ENCODE measurements at places on chromosomes 7 and 10.

DNA sequence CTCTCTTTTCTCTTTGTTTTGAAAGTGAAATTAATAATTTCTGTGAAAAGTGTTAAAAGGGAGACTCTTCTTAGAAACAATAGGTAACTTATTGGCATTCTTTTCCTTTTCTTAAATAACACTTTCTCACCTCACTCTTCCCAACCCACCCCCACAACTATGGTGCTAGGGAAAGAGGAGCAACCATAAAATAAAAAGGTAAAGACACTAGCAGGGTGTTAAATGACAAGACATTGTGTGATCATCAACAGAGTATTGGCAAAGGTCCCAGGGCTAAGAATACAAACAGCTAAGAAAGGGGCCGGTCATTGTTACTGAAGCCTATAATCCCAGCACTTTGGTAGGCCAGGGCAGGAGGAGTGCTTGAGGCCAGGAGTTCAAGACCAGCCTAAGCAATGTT, 183.7 kb downstream of the NEBL start:
- DNase-seq: no peak

DNA sequence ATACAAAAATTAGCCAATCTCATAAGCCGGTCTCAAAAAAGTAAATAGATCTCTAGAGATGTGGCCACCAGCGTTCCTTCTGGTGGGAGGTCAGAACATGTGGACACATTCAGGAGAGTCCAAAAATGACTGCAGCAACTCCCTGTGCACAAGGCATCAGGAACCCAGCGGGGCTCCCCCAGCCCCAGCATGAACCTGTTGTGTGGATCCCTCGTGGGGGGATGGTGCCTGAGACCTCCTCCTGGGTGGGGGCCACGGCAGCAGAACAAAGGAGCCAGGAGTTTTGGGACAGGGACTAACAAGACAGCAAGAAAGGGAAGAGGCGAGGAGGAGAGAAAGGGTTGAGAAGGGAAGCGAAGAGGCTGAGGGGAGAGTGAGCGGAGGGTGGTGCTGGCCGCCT, 121.8 kb downstream of the WDR37 start:
- DNase-seq: no peak

- no peak for DNase-seq
Observed at GRCh38 chr7:112743811-112744210, 46.4 kb downstream of the TMEM168 start.

DNA sequence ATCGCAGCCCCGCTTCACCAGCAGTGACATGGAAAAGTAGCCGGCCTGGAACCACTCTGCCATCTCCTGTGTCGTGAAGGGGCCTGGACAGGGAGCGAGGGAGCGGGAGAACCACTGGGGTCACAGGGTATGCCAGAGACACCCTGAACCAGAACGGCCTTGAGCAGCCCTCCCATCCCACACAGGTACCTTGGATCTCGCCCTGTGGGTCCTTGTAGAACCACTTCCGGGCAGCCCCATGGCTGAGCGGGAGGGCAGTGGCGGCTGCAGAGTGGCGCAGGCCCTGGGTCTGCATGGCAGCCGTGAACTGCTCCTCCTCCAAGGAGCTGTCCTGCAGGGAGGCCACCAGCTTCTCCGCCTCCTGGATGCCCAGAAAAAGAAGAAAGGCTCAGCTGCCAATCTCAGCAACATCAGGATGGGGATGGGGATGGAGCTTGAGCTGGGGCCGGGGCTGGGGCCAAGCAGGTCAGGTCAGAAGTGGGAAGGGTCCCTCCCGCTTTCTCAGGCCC, 9.5 kb downstream of the GIGYF1 start:
- no peak for DNase-seq
